Thoracic aorta (tissue), 2 donors: ENCODE measurements at places on chromosomes 5 and 9. TPM values are rescaled to one million over a fixed set of nuclear protein-coding genes. Genes with fewer than 3 reads are reported as not detected.
A peak's percentile ranks its signal among the peaks of the same experiment; 100 is the strongest.

TSLP gene
- total RNA-seq = 0.28 TPM

TXNDC8 gene
- not detected for total RNA-seq

CCDC107 gene
- 75.2 TPM for total RNA-seq

FBXW2 gene
- total RNA-seq = 41.7 TPM

ANKDD1B gene
- 1.6 TPM for total RNA-seq

LCN9 gene
- not detected for total RNA-seq

DNA sequence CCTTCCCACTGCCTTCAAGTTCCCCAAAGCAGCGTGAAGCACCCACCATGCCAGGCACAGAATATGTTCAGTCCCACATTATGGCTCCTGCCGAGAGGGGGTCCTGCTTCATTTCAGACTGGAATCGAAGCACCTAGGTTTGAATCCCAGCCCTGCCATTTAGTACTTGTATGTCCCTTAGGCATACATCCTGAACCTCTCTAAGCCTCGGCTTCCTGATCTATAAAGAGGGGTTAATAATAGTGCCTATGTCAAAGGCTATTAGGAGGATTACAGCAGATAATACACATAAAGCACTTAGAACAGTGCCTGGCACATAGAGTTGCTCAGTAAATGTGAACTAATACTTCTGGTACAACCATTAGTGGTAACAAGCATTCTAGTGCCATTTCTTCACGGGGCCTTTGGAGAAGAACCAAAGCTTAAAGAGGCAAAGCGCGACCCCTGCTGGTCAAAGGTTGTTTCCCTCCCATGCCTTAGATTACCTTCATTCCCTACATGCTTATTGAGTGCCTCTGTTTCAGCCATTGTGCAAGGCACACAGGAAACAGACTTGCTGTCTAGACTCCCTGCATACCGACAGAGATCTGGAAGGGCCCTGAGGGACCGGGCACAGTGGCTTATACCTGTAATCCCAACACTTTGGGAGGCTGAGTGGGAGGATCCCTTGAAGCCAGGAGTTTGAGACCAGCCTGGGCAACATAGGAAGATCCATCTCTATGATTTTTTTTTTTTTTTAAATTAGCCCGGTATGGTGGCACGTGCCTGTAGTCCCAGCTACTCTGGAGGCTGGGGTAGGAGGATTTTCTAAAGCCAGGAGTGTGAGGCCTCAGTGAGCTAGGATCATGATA lies 98.3 kb downstream of the PPARGC1B start:
- peak; percentile 54 for DNase-seq

GRCh38 chr9:1619915-1620710 lies 395.0 kb upstream of the SMARCA2 start:
- DNase-seq = no peak

DNA sequence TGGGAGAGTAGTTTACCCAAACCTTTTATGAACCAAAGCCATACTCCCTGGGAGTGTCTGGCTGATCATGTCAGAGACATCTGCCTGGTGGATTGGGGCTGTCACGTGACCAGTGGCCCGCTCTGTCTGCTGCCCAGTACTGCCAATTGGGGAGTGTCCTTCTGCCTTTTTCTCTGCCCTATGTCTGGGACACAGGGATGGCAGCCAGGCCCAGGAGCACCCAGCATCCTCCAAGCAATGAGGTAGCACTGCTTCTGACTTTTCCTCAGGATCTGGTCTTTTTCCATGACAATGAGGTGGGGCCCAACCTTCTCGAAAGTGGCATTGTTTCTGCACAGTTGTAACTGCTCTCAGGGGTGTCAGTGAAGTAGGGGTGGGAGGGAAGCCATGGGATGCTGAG lies 21.8 kb downstream of the DAPK1 start:
- DNase-seq = no peak

DNA sequence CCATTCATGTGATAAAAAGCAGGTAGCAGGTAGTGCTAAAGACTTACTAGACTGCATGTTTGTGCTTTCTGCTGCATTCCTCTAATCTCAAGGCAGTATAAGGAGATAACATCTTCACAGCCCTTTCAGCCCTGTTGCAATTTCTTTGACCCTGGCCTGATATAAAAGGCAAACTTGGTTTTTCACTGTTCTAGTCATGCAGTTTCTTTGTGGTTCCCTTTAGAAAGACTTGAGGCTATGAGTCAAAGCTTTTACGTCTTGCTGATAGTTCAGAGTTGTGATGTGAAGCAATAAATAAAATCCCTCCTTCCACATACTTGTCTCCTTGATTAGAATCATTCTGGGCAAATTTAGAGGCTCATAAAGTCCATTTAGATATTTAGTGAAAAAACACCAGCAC lies 88.6 kb upstream of the CDKN2B start:
- DNase-seq = no peak
